CD4-positive, alpha-beta T cell treated with Interleukin-17A for 4 hours (primary cell): ENCODE measurements at places on chromosomes 16 and 17.

DNA sequence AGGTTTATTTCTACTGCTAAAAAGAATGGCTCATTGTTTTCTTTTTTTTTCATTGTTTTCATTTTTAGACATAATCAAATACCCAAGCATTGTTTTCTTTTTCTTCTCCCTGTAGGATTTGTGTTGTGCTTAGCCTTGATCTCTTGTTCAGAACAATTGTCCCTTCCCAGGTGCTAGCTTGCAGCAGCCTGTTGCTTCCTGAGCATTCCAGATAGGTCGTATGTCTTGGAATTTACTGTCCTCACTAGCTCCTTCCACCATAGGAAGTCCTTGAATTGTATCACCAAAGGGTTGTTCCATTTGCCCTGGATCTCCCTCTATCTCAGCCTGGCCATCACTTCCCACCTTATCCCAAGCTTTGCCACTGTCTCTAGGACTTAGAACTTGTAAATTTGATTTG is 10.0 kb upstream of the VPS4A start:
- DNase-seq, result no peak

GRCh38 chr17:9538626-9539025 is 37.0 kb downstream of the STX8 start:
- no peak for DNase-seq

- no peak for DNase-seq
Observed at GRCh38 chr17:47810901-47811635, 10.5 kb downstream of the OSBPL7 start.

- no peak for DNase-seq
Observed at GRCh38 chr16:70713824-70714223, 28.0 kb upstream of the MTSS2 start.

DNA sequence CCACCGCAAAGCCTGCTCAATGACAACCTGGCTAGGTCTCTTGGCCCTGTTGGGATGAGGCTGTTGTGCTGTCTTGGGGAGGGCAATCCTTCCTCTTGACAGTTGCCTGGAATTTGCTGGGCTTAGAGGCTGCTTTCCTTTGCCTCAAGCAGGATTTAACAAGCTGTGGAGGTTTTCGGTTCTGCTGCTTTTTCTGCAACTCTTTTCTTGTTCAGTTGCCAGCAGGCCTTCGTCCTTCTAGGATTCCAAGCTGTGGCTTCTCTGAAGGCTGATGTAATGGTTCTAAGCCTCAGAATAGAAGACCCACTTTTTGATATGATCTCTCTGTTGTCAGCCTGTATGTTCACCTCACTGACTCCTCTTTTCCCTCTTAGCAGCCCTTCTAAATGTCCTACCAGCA is 149.5 kb upstream of the HS3ST4 start:
- DNase-seq, result no peak

DNA sequence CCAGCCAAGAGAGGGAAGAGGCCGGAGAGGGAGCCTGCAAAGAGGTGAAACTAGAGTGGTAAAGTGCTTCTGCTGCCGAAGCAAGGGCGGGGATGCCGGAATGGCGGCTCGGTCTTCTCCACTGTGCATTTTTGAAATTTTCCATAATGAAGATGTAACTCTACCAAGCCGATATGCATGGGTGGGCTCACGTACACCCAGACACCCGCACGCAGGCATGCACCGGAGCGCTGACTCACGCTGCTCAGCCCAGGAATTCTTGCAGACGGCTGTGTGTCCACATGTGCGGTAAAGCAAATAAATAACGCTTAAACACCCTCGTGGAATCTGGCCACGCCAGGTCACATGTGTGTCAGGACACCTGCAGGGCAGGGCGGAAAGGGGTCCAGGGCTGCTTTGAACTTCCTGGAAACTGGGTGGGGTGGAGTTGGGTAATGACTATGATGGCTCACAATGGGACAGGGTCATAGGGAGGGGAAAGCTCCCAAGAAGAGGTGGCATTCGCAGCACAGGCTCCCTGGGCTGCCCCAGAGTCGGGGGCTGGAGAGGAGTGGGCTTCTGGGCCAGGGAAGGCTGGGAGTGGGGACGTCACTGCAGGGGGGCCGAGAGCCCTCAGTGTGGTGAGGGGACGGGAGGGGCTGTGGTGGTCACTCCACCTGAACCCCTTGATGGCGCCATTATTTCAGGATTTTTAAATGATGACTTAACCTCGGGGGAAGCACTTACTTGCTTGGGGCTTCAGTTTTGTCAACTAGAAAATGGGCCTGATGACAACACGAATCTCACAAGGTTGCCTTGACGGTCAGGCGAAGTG is 265.5 kb downstream of the PARN start:
- DNase-seq, result no peak

DNA sequence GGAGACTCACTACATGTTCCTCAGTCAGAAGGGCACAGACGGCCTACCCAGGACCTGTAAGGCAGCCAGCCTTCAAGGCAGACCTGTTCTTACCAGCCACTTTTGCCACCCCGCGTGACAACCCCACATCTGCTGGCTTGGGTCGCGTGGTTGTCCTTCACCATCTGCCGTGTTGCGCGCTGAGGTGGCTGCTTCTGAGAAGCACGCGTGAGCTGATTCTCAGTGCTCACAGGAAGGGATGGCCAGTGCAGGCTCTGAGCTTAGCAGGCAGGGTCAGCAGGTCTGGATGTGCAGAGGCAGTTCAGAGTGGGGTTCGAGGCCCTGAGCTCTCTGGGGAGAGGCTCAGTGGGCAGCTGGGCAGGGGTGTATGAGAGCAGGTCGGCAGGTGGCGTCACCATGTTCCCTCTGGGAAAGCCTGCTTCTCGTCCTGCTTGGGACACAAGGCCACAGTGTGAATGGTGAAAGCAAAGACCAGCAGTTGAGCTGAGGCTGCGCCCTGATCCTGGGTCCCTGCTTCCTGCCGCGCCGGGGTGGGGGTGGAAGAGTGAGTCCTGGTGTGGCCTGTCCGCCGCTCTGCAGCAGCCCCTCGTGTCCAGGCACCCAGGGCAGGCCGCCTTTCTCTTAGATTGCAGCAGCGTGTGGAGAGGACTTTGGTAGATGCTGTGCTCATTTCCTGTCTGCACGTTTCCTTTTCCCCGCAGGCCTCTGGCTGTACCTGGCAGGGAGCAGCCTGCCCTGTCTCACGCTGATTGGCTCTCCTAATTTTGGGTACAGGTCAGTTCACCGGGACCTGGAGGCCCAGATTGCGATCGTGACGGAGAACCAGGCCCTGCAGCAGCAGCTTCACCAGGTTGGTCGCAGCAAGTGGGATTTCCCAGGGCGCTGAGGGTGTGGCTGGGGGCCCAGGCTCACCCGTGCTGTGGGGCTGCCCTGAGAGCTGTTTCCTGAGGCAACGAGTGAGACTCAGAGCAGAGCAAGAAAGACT is 36.0 kb downstream of the PGS1 start:
- DNase-seq, result peak; percentile 63

GRCh38 chr17:4161192-4161966 is 18.4 kb downstream of the CYB5D2 start:
- DNase-seq, result no peak

DNA sequence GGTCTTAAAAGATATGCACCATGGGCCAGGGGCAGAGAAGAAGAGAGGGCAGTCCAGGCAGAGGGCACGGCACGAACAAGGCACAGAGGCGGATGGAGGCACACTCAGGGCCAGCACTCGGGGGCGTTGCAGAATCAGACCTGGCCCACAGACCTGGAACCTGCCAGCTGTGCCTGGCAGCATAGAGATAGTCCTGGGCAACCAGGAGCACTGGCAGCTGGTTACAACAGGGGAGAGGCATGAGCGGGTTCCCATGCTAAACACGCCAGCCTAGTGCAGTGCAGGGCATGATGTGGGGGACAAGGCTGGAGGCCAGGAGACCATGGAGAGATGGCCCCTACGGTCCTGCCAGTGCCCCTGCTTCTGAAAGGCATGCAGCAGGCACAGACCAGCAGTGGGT is 56.9 kb upstream of the RBFOX3 start:
- DNase-seq, result no peak

GRCh38 chr17:68587026-68587425 is 14.1 kb downstream of the FAM20A start:
- no peak for DNase-seq

DNA sequence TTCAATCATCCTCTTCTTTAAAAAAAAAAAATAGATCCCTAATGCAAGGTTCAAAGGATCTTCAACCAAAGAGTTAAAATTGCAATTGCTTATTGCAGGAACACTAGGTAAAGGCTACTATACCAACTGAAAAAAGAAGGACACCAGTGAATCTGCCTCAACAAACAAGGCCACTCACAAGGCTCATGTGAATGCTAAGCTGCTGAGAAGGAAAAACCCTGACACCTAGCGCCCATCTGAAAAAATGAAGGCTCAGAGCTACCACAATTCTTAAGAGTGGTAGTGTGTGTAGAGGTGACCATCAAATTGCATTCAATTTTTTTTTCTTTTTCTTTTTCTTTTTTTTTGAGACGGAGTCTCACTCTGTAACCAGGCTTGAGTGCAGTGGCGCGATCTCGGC is 201.6 kb upstream of the C17orf78 start:
- DNase-seq, result no peak

GRCh38 chr17:73511719-73512115 is 132.5 kb downstream of the SDK2 start:
- no peak for DNase-seq

- no peak for DNase-seq
Observed at GRCh38 chr17:8518850-8519249, 83.2 kb downstream of the NDEL1 start.
